ENCODE measurements at places on chromosomes 16 and 17.

DNA sequence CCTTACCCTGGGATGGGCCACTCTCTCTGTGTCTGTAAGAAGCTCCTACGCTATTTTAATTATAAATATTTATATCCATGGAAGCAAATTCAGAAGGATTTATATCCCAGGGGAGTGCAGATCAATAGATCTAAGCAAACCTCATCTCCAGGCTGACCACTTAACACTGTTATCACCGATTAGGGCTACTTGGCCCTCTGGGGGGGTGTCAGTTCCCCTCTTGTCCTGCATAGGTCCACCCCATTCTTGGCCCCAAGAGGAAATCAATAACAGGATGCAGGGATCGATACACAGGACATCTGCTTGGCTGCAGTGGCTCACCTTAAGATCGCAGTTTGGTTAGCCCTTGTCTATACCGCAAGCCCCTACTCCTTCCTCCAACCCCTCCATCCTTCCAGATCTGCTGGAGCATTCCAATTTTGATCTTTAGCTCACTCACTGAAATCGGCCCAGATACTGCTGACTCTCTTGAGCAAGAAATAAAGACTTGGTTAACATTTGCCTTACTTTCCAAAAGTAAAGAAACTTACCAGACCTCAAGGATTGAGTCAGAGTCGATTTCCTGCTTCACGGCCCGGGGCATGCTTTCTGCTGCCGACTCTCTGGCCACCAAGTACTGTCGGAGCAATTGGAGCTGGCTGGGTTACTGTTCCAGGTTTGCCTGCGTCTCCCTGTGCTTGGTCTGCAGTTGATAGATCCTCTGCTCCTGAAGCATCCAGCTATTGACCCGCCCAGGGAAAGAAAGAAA, 112.3 kb upstream of the PMFBP1 start:
- DNase-seq = no peak

GRCh38 chr16:14011001-14011400, 60.1 kb upstream of the MRTFB start:
- DNase-seq = no peak

DNA sequence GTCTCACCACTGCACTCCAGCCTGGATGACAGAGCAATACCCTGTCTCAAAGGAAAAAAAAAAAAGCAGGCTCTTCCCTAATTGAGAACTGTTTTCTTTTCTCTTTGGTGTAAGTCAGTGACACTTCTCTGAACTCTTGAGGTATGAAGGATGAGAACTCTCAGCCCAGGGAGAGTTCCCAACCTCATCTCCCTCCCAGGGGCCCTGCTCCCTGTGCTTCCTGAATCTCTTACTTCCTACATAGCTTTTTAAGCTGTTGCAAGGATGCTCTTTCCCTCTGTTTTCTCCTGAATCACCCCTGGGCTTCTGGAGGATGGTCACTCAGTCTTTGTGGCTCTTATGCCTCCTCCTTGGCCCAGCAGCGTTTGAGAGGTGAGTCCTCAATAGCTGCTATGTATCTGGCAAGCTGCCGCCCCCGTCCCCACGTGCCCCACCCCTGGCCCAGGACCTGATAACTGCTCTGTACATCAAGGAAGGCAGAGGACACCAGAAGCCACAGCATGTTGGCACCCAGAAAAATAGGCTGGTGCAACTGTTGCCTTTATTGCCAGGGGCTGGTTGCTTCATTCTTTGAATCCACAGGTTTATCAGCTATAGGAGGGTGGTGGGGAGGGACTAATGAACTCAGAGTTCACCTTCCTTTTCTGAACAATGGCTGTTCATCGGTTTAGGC, 24.0 kb downstream of the IGF2BP1 start:
- DNase-seq = no peak

DNA sequence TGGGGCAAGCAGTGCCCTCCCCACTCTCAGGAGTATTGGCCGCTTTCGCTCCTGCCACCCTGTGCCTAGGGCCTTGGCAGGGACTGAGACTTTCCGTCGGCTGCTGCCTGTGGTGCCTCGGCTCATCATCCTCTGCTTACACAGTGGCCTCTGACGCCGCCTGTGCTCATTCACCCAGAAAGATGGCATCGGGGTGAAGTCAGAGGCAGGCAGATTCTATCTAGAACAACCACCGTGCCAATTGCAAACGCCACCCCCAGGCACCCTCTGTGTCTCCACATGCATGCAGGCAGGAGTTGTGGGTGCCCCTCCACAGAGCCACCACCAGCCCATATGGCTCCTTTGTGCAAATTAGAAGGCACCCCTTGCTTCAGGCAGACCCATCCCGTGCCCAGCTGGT, 154.2 kb upstream of the GSE1 start:
- DNase-seq = no peak

GRCh38 chr16:51442141-51442870, 291.2 kb upstream of the SALL1 start:
- DNase-seq = no peak

GRCh38 chr17:43359469-43360110, 39.2 kb upstream of the ARL4D start:
- no peak for DNase-seq

DNA sequence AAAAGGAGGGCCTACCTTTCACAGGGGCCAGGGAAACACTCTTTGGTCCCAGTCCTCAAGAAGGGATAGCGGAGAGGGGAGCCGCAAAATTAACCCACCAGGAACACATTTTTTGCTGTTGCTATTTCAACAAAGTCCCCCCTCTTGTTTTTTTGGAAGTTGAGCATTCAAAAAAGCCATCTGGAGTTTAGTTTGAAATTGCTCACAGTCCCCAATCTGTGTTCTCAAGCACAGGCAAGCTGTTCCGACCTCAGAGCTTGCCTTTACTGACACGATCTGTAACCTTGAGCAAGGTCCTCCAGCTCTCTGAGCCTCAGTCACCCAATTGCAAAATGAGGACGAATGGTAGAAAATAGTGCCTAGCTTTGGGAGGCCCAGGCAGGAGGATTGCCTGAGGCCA, 131.1 kb downstream of the ZNF423 start:
- DNase-seq = no peak

- no peak for DNase-seq
Measured at GRCh38 chr16:31356566-31357323, 1.8 kb downstream of the ITGAX start.

- DNase-seq = peak; percentile 53
Measured at GRCh38 chr16:57284209-57284951, at the start of gene PLLP. TSS of gene PLLP (minus strand) at chr16:57284672. CDS start at chr16:57284540, 132 bp downstream.

DNA sequence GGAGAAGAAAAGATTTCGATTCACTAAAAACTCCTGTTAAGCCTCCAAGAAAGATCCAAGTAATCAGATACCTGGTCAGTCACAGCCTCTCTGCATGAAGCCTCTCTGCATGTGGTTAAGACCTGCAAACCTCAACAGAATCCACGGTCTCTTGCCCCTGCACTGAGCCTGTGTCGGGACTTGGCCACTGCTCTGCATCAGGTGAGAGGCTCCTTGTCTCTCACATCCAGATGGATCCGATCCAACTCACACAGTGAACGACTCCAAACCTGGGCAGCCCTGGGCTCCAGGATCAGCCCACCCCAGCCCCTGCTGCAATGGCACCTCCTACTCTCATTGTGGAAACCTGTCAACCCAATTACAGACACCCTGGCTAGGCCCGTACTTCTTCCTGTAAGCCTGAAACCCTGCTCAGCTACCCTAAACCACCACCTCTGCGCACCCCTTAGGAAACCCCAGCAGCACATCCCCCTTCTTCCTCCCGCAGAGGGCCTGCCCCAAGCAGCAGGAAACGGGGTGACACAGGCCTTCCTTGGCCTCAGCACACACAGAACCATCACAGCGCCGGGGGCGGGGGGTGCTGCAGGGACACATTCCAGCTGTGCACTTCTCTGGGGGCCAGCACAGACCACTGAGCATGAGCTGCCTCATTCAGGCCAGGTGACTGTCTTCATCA, 129.5 kb downstream of the ANKRD11 start:
- no peak for DNase-seq

GRCh38 chr16:22926105-22926751, 112.3 kb downstream of the HS3ST2 start:
- DNase-seq = no peak

DNA sequence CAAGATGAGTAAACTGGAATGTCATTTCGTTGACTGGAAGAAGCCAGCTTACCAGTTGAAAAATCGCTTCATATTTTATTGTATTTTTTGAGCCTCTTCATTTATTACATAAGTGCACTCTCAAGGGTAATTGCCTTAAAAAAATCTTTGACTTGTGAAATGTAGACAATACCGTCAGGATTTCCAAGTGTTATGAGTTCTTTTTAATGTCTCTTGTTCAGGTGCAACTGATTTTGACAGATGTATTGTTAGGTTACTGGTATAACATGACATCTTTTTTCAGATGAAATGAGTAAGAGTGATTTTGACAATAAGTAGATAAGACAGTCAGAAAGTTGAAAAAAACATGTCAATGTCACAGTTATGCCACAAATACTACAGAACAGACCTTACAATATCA, 169.1 kb downstream of the CNTNAP4 start:
- no peak for DNase-seq

DNA sequence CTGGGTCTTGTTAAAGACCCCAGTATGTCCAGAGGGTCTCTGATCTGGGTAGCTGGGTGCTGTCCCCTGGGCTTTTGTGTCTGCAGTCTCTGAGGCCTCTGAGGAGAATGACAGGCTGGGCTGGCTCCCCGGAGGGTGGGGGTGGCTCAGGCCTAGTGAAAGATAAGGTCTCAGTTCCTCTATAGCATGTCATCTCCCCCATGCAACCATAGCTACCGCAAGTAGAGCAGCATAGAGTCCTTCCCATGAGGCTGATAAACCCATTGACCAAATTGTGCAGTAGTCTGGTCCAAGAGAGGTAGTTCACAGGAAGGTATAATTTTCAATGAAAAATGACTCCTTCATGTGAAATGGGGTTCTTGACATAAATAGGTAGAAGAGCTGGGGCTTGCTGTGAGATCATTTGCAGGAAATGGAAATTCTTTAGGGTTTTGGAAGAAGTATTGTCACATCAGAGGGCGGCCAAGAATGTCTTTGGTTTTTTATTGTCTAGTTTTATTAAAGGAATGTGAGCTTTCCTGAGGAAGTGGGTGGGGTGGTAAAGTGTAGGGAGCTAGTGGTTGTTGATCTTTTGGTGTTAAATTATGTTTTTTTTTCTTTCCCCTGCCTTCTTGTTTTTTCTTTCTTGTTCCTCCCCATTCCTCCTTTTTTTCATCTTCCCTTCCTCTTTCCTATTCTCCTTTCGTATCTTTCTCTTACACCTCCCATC, 21.0 kb downstream of the SLC7A6OS start:
- no peak for DNase-seq

DNA sequence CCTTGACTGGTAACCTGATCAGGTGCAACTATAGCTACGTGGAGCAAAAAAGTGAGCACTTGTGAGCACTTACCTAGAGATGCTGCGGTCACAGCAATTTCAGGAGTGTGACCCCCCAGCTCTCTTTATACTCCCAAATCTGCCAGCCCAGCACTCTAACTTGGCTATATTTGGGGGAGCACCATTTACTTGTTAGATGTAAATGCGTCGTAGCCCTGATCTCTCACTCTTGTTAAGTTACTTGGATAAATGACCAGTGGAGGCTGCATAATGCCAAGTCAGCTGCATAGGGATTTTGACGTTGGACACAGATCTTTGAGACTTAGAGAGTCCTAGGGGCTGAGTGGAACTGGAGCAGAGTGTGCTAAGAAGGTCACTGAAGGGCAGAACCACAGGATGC, at the start of gene MYH13:
MYH13 (minus strand) TSS at position 101 of the 400 bp plus-strand sequence. CDS start 8,476 bp downstream, outside the sequence.
- DNase-seq = no peak

- no peak for DNase-seq
Measured at GRCh38 chr16:86018487-86018886, 119.5 kb downstream of the IRF8 start.

GRCh38 chr17:3647769-3648555, 11.4 kb downstream of the CTNS start:
- peak; percentile 8 for DNase-seq

DNA sequence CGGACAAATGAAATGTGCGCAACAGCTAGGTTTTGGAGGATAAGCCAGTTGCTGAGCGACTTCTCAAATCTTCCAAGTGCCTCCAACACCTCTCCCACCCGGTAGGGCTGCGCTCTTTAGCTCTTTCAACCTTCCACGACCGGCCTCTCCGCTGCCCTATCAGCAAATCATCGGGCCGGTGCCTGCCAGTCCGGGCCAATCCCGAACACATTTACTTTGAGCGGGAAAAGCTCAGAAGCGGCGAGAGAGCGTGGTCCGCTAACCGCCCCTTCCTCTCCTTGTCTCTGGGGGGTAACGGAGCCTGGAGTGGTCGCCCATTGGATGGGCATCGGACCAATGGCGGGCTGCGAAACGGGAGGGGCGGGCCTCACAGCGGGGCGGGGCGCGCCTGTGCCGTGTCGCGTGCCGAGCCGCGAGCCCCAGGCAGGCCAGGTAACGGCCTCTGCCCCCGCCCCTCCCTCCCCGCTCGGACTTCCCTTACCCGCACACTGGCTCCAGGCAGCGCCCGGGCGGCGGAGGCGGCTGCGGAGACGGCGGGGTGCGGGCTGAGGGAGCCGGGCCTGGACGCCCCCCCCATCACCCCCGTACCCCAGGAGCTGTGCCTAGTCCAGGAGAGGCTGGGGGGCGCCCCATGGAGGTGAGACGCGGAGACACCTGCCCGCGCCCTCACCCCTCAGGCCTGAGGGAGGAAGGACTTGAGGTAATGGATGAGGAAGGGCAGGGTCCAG, at the start of gene MEIOC:
MEIOC (plus strand) TSS at position 486 of the 728 bp plus-strand sequence; CDS start at position 632, 146 bp downstream.
- no peak for DNase-seq

DNA sequence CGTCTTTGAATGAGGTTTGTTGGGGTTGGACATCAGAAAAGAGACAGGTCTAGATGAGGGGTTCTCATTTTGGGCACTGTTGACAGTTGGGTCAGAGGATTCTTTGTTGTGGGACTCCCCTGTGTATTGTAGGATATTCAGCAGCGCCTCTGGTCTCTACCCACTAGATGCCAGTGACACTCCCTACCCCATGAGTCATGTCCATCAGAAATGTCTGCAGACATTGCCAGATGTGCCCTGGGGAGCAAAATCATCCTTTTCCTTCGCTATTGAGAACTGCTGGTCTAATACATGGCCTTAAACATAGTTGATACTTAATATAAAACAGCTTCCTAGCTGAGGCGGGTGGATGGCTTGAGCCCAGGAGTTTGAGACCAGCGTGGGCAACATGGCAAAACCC, 3.1 kb downstream of the ABAT start:
- DNase-seq = no peak

GRCh38 chr17:35731239-35731916, at the start of gene RASL10B:
TSS of gene RASL10B (plus strand) at chr17:35731639. CDS start at chr17:35735185, 3,546 bp downstream.
- peak; percentile 25 for DNase-seq

- DNase-seq = no peak
Measured at GRCh38 chr16:4239682-4240175, 2.2 kb downstream of the SRL start.

GRCh38 chr17:57477522-57478362, 221.4 kb downstream of the MSI2 start:
- no peak for DNase-seq

DNA sequence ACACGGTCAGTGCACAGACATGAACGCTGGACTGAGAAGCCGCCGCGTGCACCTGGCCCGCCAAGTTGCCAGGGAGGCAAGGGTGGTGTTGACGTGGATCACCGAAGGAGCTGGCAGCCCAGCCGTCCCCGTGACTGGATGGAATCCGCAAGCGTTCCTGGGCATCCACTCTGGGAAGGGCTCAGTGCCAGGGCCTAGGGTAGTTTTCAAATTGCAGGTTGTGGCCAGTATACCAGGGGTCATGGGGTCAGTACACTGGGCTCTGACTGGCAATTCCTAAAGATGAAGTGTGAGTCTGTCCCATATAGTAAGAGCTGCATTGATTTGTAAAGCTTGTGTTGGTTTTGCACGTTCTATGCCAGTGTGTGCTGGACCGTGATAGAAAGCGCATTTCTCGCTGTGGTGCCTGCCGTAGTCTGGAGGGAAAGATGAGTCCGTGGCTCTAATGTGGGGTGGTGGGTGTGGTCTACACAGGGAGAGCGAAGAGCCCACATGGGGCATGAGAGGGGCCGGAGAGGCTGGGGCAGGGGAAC, 21.1 kb upstream of the METRNL start:
- DNase-seq = no peak

- no peak for DNase-seq
Measured at GRCh38 chr17:9755083-9755482, 36.3 kb downstream of the DHRS7C start.
